ENCODE measurements at places on chromosomes 12 and 14.

- DNase-seq: no peak
These were observed 66.8 kb downstream of the C14orf132 start for GRCh38 chr14:96105926-96106441.

- DNase-seq: peak; percentile 43
These were observed 22.2 kb downstream of the LPCAT3 start for GRCh38 chr12:6996040-6996441.

DNA sequence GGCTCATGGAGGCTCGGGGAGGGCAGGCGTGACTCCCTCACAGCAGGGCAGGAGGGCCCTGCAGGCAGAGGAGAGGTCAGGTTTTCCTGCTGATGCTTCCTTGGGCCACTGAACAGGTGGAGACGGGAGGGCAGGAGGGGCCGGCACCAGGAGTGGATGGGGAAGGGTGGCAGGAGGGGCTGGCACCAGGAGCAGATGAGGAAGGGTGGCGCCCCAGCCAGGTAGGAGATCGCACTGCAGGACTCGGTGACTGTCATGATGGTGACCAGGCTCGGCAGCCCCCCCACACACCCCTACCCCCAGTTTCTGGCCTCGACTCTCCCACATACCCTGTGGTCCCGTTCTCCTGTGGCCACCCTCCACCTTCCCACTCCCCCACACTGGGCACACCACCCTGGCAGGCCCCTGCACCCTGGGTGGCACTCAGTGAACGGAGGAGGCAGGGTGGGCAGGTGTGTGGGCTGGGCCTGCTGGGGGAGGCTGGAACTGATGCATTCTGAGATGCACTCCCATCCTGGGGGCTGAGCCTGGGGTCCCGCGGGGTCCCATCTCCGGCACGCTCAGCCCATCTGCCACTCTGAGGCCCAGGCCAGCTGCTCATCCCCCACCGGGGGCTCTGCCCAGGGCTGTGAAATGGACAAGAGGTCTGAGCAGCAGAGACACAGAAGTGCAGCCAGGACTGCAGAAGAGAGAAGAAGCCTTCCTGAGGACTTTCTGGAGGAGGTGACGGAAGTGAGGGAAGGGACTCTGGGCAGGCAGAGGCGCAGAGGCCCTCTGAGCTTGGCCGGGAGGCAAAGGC, 2.8 kb downstream of the NUDT14 start:
- no peak for DNase-seq

DNA sequence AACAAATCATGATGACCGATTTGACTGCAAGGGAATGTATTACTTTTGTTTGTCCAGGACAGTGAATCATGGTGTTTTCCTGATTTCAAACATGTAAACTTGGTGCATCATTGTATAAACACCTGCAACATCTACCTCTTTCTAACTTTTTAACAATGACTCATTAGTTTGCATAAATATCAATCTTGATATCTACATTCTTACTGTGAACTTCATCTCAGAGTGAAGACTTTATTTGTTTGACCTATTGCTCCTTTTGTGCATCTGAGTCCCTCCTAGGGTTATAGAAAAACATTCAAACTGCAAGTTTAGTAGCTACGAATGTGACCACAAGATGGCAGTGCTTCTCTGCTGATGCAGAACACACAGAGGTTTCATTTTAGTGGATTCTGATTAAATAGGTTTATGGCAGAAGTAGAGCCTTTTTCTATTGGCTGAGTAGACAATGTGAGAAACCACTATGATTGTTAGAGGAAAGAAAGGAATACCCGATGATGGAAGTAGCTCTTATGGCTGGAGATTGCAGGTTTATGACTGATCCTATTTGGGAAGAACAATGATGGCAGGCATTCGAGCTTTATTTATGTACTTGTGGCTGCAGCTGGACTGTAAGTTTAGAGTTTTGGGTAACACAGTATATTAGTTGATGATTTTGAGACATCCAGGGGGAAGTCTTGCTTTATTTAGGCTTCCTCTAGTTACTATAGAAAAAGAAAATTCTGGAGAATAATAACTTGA, 244.2 kb upstream of the OR4E1 start:
- DNase-seq: no peak

GRCh38 chr14:36656687-36657398, 4.8 kb upstream of the PAX9 start:
- no peak for DNase-seq

- no peak for DNase-seq
These were observed 60.2 kb upstream of the ACTN1 start for GRCh38 chr14:69039288-69039628.

- peak; percentile 16 for DNase-seq
These were observed 17.2 kb downstream of the DPF3 start for GRCh38 chr14:72876710-72877063.

DNA sequence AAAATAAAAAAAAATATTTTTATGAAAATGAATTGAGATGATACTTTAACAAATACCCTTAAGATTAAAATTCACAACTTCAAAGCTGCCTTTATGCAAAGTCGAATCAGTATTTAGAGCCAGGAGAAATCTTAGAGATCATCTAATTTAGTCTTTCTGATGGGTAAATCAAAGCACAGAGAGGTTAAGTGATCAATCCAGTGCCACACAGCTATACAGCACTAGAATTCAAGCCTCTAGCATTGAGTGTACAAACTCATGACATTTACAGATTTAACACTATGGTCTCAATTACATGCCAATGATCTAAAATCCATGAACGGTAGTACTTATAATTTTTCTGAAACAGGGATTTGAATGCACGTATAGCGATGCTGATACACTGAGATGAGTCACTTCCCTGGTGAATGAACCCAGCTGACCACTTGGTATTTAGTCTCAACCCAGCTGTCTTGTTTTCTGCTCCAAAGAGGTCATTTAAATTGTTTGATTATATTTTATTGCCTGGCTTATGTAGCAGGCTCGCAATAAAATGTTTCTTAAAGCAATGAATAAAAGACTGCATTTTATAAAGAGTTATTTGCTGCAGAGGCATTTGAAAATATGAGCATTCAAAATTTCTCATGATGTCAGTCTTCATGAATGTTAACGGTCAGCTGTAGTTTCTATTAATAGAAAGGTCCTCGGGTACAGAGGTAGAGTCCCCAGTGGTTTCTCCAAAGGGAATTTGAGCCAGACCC, 152.4 kb upstream of the PRICKLE1 start:
- DNase-seq: no peak

DNA sequence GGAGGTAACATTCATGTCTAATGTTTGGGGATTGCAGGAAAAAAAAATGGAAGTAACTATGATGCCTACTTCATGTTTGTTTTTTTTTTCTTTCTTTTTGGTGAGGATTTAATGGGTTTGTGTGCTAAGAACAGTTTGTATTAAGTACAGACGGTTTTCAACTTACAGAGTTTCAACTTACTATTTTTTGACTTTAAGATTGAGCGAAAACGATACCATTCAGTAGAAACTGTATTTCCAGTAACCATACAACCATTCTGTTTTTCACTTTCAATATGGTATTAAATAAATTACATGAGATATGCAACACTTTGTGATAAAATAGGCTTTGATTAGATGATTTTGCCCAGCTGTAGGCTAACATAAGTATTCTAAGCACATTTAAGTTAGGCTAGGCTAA, 10.4 kb downstream of the TECPR2 start:
- no peak for DNase-seq

DNA sequence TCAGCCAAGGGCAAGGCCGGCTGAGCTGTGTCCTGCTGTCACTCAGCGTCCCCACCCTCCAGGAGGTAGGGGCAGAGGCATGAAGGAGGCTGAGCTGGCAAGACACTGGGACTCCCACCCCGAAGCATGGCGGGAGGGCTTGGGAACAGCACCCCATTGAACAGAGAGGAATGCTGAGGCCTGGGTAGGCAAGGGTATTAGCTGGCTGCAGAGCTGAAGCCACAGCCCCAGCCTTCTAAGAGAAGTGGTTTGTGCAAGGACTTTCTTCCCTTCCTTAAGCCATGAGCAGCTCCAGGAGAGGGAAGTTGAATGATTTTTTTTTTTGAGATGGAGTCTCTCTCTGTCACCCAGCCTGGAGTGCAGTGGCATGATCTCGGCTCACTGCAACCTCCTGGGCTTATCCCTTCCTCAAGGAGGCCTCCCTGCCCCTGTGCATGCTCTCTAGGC, 6.6 kb upstream of the CFAP73 start:
- DNase-seq: no peak

GRCh38 chr14:90132821-90133570, 71.2 kb downstream of the KCNK13 start:
- no peak for DNase-seq

GRCh38 chr14:50335989-50336824, 24.1 kb downstream of the DMAC2L start:
- DNase-seq: no peak

DNA sequence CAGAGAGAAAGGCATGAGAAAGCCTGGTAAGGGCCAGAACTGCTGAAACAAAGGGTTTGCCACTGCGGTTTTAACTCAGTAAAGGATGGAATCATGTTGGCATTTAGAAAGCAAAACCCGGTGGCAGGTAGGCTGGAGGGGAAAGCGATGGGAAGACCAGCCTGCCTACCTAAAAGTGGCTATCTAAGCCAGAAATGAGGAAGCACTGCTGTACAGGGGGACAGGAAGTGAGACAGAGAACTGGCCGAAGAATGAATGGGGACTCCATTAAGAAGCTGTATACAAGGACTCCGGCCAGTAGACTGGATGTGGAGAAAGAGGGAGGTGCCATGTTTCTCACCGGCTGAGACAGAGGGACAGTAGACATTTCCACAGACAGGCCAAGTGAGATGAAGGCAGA, 48.2 kb downstream of the PPM1H start:
- DNase-seq: no peak

GRCh38 chr12:110826592-110827200, 20.1 kb upstream of the CCDC63 start:
- DNase-seq: no peak

DNA sequence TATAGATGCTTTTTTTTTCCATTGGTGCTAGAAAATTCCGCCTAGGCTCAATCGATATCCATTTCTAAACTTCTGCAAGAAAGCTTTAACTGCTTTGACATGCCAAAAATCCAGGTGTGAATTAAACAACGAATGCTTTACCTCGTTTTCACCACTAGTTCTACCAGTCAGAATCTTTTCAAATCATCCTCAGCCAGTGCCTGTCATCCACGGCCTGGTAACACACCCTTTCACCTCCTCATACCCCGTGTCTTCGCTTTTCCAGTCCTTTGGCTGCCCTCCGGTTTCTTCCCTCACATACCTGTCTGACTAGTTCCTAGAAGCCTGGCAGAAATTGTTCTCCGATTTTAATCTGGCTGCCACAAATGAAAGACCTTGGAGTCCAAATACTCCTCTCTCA, 1.4 kb upstream of the PHC1 start:
- DNase-seq: no peak

DNA sequence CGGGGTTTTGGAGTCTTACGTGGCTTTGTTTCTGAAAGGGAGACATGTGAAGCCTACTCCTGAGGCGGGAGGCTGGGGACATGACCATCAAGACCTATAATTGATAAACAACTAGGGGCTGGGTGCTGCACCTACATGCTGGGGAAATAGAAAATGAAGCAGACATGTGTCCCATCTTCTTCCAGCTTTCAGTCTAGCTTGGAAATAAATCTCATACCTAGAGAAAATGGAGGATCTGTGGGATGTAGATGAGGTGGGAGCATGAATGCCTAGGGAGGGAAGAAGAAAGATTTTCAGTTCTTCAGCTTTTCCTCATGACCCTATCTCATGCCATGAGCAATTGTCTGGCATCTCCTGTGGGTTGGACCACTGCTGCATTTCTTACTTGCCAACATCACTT, 22.1 kb downstream of the EMP1 start:
- DNase-seq: no peak

- no peak for DNase-seq
These were observed 2.0 kb upstream of the SIX1 start for GRCh38 chr14:60651086-60651795.

DNA sequence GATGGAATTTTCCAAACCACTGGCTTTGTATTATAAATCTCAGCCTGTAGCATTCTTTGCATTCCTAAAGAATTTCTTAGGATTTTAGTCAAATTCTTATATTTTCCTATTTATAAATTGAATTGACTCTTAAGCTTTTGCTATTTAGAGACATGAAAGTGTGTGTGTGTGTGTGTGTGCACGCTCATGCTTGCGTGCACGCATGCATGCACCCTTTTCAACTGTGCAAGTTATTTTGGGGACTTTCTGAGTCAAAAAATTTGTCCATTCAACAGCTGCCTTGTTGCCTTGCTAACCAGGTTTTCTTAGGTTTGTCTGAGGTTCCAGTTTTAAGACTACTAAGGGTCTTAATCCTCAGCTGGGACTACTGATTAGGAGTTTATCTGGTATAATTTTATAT, 42.6 kb downstream of the GPATCH2L start:
- no peak for DNase-seq

GRCh38 chr12:107844312-107844921, 69.9 kb downstream of the ASCL4 start:
- DNase-seq: no peak

DNA sequence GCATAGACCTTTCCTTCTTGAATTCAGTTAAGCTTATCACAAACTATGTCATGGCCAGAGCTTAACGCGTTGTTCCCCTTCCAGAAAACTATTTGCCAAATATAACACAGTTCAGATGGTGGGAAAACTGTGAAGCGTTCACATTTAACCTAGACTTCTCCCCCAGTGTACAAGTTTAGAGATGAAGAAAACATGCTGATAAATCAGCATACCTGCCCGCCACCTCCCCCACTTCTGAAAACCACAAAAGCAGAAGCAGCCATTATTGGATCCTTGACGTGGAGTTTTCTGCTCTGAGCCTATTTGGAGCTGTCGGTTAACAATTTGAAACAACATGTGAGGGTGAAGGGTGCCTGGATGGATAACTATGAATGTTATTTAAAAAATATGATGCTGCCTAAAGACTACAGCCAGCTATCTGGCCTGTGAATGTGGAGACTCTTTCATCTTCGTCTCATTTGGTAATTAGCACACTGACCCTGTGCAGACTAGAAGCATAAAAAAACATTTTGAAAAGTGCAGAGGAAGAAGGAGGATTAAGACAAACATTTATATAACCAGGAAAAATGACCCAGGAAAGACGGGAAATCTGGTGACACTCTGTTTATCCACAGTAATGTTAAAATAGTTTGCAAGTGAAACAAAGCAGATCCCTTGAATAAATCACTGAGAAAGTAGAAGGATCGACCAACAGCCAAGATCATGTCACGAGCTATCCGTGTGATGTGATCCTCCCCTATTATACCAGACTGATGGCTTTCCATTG, 408.2 kb downstream of the AEBP2 start:
- DNase-seq: no peak

GRCh38 chr14:22513066-22513812, 75.8 kb downstream of the DAD1 start:
- DNase-seq: no peak

GRCh38 chr12:115109863-115110262, 425.9 kb upstream of the TBX3 start:
- no peak for DNase-seq

DNA sequence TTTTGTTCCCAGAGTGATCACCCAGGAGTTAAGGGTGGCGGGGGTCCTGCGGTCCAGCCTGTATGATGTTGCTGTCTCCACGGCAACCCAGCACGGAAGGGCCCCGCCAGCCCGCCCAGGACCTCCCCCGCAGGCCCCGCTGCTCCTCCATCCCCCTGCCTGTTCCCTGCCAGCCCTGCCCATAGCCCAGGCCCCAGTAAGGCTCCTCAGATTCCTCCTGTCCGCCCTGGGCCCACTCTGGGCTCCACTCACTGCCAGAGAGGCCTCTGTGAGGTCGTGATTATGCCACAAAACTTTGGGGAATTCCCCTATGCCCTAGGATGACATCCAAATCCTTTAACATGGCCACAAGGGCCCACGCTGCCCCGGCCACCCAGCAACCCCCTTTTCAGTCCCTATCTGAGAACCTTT, 20.8 kb downstream of the HSP90AA1 start:
- DNase-seq: no peak

Data from cerebellar nuclear complex (tissue), 1 donor.